ENCODE measurements at places on chromosomes 6 and 20.

DNA sequence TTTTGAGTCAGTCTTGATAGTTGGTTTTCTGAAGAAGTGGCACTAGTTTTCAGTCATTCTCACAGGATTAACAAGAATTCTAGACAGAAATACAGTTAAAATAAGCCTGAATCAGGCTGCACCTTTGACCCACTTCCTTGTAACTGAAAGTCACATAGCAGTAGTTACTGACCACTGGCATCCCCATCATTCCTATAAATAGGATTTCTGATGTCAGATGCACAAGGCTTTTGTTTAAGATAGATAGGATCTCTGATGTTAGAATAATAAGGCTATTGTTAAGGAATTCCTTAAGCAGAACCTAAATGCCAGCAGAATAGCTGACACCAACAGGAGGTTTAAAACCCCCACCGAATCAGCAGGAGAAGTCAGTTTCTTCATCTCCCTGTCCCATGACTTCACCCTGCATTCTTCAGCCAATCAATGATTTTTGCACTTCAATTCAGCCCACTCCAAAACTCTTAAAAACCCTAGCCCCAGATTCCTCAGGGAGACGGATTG is 30.6 kb upstream of the ZBTB24 start:
- no peak for DNase-seq

DNA sequence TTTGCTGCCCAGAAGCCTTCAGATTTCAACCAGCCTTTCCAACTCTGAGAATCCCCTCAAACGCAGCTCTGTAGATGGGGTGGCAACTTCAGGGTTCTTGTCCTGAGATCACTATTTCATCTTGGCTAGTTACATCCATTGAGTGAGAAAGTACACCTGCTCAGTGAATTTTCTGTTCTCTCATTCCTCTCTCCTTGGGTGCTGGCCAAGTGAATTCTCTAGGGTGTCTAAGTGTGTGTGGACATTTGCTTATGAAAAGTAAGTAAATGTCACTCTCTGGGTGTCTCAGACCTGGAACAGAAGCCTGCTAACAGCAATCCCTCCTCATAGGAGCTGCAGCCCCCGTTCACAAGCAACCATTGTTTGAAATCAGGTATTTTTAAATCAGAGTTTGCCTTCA is 3.8 kb downstream of the RIN2 start:
- DNase-seq, result no peak

DNA sequence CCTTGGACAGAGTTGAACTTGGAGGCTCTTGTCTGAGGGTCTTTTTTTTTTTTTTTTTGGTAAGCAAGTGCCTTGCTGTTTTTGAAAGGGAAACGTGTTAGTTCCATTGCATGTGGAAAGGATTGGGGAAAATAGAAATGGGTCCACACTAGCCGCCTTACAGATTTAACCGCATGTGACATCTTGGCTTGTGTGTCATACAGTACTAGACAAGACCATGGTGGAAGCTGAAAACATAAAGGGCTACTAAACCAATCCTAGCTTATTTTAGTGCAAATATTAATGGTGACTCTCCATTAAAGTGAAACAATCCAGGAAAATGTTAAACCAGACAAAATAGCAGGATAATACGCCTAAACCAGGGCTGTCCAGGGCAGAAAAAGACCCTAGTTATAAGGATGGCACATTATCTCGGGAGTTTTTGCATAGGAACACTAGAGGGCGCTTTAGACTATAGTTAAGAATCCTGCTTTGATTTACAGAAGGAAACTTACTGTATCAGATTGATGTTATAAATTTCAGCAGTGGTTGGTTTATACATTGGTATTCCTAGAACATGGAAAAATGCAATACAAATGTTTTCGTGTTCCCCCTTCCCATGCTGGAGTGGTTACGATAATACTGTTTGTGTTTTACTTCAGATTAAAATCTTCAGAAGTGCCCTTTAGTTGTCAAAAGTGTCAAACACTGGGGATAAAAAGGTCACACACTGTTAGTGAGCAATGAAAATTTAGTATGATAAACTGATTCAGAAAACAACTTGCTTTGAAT is 59.8 kb upstream of the DEK start:
- DNase-seq, result no peak

DNA sequence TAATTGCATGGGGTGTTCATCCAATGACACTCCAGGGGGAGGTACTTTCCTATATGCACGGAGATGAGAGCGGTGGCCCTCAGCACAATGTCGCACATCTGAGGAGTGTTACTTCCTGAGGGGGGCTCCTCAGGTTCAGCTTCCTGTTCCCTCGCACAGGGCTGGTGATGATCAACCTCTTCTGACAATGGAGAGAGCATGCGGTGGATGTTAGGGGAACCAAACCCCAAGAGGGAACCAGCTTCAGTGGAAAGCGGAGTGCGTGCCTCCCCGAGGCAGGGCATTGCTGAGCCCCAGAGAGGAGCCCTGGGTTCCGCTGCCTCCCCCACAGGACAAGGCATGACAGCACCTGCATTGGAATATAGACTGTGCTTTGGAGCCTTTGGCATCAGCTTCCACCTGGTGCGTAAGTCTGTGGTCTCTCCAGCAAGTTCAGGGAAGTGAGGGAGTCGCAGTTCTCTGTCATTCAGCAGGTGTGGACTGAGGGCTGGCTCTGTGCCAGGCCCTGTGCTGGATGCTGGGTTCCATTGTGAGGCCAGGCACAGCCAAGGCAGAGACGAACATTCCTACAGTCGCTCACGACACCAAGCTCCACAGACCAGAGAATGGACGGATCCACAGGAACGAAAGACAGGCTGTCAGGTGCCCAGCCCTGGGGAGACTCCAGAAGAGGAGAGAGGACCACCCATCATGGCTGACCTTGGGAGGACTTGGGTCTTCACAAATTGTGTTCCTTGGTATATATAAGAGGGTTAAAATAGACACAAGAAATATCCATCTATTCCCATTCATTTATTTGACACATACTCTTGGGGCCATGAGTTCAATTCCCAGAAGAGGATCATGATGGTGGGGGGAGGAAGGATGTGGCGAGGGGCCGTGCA is 3.9 kb upstream of the ZNF831 start:
- DNase-seq, result peak; percentile 62

- DNase-seq, result no peak
These were observed 35.1 kb upstream of the SMIM8 start for GRCh38 chr6:87287251-87287650.

- no peak for DNase-seq
These were observed 37.4 kb upstream of the SLC9A8 start for GRCh38 chr20:49775229-49775693.

DNA sequence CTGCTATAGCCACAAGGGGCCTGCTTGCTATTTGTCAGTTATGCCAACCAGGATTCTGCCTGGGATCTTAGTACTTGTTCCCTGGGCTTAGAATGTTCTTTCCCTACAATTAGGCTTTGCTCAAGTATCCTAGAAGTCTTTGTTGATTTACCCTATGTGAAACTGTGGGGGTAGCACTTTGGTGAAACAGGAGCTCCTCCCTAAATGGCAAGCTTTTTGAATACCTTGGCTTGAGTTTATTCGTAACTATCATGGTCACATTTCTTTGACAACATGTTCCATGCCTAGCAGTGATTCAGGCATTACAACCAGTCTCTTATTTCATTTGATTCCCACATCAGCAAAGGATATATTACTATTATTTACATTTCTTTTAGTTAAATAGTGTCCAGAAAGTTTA is 21.2 kb downstream of the AFDN start:
- no peak for DNase-seq

GRCh38 chr6:28583463-28583862 is 57.8 kb downstream of the GPX5 start:
- DNase-seq, result no peak

GRCh38 chr6:49634092-49634835 is 2.4 kb downstream of the RHAG start:
- no peak for DNase-seq

GRCh38 chr6:145206247-145206907 is 528.9 kb downstream of the EPM2A start:
- no peak for DNase-seq

GRCh38 chr20:31542201-31542842 is 28.1 kb downstream of the HM13 start:
- no peak for DNase-seq

DNA sequence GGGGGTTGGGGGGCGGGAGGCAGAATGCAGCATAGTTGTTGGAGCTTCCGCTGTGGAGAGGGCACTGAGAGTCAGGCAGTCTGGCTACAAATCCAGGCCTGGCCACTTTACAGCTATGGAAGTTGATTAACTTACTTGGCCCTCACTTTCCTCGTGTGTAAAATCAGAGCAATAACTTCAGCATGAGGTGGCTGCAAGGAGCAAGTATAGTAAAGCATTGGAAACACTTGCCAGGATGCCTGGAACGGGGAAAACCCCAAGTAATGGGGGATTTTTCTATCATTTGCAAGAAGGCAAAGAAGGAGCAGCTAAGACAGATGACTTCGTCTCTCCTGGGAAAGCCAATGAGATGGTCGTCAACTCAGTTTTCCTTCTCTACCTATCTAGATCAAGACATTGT is 35.8 kb downstream of the AGPAT4 start:
- no peak for DNase-seq

DNA sequence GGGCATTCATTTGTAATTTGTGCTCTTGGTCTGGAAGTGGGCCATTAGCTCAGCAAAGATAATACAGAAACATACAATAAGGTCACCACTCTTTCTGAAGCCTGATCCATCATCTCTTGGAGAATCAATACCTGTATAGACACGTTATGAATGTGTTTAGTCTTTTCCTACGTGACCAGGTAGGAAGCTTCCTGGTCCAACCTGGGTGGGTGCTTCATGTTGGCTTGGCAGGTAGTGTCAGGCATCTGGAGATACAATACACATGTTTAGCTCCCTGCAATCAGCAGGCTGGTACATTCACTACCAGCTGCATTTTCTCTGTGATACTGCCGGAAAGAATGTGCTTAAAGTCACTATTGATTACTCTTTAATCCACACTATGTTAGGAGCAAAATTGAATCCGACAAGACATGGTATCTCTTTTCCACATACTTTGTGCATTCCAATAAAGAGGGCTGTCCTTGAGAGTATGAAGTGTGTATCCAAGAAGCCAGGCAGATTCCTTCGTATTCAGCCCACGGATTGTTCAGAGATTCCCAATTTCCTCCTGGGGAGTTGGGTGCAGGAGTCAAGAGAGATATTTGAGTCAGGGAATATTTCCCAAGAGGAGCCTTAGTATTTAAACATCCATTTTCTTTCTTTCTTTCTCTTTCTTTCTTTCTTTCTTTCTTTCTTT is 49.9 kb upstream of the RANBP9 start:
- DNase-seq, result no peak

DNA sequence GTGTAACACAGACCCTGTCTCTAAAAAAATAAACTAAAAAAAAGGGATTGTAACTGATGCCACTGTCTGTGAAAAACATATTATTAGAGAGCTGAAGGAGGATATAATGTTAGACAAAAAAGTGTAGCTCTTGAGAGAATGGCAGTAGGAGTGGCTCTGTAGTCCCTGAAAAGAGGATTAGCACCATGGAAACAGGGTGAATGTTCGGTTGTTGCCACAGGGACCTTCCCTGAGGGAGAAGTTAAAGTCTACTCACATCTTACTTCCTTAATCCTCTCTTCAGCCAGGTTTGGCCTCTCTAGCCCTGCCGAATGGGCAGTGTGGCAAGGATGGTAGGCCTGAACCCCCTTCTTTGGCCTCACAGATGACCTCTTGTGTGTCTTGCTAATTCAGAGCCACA is 12.1 kb downstream of the SCAND1 start:
- no peak for DNase-seq

DNA sequence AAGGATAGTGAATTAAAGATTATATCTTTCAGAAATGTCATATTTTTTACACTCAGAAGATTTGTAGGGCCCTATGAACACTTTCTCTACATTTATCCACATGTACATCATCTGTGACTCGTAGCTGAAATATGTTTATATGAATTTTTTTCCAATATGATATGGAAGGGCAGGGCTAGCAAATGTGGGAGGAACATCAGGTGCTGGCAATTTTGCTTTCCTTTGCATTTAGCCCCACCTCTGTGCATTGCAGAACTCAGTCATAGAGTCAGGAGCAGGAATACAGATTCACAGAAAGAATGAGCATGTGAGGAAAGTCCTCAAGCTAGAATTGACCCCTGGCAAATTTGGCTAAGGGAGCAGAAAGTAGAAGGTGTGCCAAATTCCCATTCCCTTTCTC is 129.9 kb downstream of the CRYBG1 start:
- no peak for DNase-seq

- no peak for DNase-seq
These were observed 42.5 kb upstream of the ARMC2 start for GRCh38 chr6:108805611-108806167.

GRCh38 chr6:20350215-20350614 is 51.5 kb upstream of the E2F3 start:
- DNase-seq, result no peak

GRCh38 chr20:38405132-38405531 is 30.0 kb downstream of the SNHG17 start:
- DNase-seq, result no peak

GRCh38 chr20:41089555-41089954 is 47.8 kb upstream of the PLCG1 start:
- no peak for DNase-seq

GRCh38 chr6:167995731-167996151 is 1.7 kb upstream of the KIF25 start:
- DNase-seq, result no peak

- DNase-seq, result no peak
These were observed 15.8 kb upstream of the STX16 start for GRCh38 chr20:58635279-58635665.

DNA sequence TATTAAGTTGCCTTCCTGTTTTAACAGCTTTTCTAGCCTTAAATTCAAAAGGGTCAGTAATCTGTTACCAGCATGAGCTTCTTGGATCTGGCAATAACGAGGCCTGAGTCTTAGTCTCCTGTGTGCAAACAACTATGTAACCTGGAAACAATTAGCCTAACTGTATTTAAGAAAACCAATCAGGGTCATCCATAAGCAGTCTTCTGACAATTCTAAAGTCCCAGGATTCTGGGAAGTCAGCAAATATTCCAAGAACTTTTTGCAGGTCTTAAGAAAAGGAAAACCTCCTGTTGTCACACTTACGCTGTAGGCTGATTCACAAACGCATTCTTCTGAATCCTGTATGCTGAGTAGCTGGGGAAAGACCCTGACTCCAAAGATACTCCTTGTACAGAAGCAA is 90.4 kb downstream of the COL12A1 start:
- no peak for DNase-seq

GRCh38 chr20:11982955-11983470 is 65.3 kb downstream of the BTBD3 start:
- no peak for DNase-seq

DNA sequence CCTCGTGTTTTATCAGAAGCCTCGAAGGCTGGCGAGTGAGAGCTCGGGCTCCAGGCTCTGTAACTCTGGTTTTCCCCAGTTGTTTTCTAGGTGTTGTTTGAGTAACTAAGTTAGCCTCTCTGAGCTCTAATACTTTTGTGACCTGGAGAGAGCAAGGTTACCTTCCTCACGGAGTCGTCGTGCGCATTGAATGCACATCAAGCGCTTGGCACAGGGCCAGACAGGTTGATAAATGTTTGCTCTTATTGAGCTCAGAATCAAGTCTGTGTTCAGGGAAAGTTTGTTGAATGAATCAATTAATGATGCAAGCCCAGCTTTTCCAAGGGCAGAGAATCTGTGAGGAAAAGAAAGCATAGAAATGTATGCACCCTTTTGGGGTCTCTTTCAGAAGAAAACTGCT is 33.5 kb downstream of the EDN3 start:
- DNase-seq, result no peak

- DNase-seq, result peak; percentile 8
These were observed 206.9 kb downstream of the IBTK start for GRCh38 chr6:82040405-82041221.

Measured in T-cell (primary cell).